ENCODE measurements at places on chromosomes 5 and 9.

GRCh38 chr5:169178754-169179153 is 122.2 kb downstream of the SLIT3 start:
- no peak for DNase-seq

- no peak for DNase-seq
These were observed 2.2 kb downstream of the LRRTM2 start for GRCh38 chr5:138872841-138873465.

DNA sequence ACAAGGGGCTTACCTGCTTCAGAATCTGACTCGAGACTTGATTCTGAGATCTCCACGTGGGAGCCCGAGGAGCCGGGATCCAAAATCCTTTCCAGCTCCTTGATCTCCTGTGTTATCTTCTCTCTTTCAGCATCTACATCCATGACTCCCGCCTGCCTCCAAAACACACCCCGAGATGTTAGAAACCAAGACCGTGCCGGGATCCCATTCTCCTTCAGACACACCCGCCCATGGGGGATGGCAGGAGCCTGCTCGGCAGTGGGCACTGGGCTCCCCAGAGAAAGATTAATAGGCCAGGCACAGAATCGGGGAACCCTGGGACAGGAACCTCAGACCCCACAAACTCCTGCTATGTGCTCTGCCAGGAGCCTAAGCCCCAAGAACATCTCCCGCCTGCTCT is 1.7 kb downstream of the SNAPC4 start:
- no peak for DNase-seq

DNA sequence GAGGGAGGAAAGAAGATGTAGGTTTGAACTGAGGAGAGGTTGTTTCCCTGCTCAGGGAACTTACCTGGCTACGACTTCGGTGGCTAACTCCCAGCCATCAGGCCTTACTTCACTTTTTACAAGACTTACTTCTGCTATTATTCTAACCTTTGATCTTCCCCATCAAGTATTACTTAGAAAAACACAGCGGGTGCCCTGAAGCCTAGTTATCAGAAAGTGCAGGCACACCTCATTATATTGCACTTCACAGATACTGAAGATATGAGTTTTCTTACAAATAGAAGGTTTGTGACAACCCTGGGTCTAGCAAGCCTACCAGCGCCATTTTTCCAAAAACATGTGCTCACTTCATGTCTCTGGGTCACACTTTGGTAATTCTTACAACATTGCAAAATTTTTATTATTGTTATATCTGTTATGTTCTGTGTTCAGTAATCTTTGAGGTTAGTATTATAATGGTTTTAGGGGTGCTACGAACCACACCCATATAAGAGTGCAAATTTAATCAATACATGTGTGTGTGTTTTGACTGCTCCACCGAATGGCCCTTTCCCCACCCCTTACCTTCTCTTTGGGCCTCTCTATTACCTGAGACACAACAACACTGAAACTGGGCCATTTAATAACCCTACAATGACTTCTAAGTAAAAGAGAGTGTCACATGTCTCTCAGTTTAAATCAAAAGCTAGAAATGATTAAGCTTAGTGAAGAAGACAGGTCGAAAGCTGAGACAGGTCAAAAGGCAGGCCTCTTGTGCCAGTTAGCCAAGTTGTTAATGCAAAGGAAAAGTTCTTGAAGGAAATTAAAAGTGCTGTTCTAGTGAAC is 2102.7 kb upstream of the WWC1 start:
- no peak for DNase-seq

DNA sequence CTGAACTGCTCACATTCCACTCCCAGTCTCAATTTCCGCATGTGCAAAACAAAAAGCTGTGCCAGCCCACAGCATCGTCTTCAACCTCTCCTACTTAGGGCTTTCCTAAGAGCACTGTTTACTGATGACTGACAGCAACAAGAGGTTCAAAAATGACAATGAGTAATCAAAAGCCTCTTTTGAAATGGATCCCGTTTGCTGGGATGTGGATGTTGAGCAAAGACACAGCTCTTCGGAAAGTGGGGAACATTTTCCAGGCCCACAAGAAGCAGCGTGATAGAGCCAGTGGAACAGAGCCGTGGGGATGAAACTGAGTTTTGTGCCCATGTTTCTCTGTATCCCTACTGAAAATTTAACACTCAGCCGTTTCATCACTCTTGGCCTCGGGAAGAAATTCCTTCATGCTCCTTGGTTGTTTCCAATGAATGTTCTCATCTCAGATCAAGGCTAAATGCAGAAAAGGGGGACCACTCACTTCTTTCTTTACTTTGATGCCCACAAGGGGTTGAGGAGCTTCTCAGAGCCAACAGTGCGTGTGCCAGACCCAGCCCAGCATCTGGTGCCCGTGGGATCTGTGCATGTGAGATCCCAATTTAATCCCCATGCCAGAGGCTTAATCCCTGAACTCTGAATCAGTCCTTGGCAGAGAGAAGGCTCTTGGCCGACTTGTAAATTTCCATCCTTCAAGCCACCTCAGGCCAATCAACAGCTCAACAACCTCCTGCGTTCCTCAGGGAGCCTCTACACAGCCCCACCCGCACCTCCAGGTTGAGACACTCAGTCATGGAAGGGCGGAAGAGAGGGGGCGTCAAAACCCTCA is 230.2 kb upstream of the DAPK1 start:
- no peak for DNase-seq

Data from activated naive CD4-positive, alpha-beta T cell treated with anti-CD3 and anti-CD28 coated beads, Interleukin-2, amount 50 U/mL, for 72 hours (primary cell).